CD4-positive, alpha-beta T cell treated with Interleukin-10 for 1 hour (primary cell): ENCODE measurements at places on chromosomes 7 and 10.
A peak's percentile ranks its signal among the peaks of the same experiment; 100 is the strongest.

- no peak for DNase-seq
Measured at GRCh38 chr7:40057292-40057691, 77.1 kb downstream of the MPLKIP start.

DNA sequence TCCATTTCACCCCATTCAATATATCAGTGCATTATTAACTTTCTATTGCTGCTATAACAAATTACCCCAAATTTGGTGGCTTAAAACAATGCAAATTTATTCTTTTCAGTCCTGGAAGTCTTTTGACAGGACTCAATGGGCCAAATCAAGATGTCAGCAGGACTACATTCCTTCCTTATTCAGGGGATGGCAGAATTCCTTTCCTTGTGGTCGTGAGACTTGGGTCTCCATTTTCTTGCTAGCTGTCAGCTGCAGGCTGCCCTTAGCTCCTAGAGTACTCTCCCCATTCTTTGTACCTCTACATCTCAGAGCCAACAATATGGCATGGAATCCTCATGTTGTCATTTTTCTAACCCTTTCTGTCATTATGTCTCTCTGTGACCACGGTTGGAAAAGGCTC lies 310.6 kb downstream of the HDAC9 start:
- DNase-seq: no peak

GRCh38 chr10:49739426-49739825 lies 22.7 kb downstream of the OGDHL start:
- no peak for DNase-seq

GRCh38 chr7:84200859-84201258 lies 6.3 kb upstream of the SEMA3A start:
- DNase-seq: no peak

DNA sequence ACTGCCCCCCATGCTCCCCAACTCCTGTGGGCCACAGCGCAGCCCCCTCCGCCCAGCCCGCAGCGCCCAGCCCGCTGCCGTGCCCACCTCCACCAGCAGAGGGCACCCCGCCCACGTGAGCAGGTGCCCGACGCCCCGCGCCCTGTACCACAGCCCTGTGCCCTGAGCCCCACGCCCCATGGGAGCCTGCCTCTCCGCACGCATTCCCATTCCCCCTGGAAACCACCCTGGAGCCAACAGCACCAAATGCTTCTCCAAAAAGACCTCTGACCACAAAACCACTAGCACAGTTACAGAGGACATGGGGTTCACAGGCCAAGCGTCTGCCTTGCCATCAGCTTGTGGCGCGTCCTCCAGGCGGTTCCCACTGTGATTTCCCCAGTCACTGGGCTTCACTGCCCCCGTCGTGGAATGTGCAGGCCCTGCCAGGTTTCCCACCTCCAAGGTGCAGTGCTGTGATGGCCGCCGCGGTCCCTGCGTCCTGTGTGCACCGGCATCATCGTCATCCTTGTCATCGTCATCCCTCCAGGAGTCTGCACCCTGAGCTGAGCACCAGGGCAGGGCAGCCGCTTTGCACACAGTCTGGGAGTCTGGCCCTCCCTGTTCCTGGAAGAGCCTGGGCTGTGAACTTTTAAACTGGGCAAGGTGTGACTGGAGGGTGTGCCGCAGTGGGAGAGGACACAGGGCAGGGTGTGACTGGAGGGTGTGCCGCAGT lies 61.7 kb downstream of the PWWP2B start:
- peak; percentile 66 for DNase-seq

DNA sequence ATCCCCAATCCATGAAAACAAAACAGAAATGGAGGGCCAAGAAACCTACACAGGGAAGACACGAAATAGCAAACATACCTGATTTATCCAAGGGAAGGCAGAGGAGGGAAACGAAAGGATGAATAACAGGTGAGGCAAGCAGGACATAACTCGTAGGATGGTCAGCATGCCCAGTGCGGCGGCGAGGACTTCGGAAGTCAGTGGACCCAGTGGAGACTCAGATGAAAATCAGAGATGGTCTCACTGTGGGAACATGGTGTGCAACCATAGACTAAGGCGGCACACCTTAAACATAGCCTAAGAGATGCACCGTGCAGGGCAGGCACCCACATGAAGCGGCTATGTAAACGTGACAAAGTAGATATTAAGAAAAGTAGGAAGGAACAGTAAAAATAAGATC lies 157.5 kb downstream of the MGMT start:
- DNase-seq: no peak

DNA sequence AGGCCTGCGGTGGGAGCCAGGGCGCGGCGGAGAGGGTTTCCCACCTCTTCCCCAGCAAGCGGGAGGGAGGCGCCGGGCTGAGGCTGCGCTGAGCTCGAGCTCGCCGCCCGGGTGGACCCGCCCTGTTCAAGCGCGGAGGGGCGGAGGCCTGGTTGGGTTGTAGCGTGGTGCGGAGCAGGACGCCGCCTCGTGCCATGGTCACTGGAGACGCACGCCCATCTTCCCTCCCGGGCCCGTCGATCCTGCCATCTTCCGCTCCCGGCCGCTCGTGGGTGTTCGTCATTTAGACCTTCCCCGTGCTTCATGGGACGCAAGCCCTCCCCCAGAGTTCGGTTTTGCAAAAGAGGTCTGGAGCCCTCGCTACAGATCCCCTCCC lies 9.3 kb upstream of the EN2 start:
- no peak for DNase-seq

DNA sequence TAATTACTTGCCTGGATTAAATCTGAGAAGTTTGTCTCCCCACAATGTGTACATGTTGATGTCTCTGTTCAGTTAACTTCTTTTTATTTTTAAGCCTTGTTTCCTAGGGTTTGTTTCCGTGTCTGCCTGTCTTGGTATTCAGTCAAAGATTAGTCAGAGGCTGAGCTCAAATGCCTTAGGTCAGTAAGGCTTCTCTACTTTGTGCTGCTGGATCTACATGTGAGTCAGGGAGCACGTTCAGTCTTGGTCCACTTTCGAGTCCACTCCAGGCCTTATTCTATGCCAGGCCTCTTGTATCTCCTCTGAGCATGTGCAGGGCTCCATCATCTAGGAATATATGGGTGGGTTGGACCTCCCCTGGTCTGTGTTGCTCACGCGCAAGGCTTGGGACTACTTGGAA lies 93.3 kb upstream of the FZD8 start:
- DNase-seq: no peak

GRCh38 chr10:45064998-45065397 lies 64.3 kb downstream of the ZNF22 start:
- DNase-seq: no peak

DNA sequence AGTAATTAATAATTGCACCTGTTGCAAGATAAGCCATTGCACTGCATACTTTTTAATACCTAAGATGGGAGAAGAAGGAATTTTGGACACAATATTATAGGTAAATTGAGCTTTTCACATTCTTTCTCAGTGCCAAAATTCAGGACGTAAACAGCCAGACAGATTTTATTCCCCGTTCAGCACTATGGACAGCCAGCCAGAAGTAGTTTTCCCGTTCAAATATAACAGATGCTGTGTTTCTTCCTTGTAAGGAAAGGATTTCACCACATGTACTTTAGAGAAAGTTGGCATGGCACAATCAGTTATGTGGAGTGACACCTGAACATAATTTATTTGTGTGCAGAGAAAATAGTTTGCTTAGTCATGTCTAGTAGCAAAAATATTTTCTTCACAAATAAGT lies 34.8 kb downstream of the SEMA3E start:
- DNase-seq: no peak

- DNase-seq: no peak
Measured at GRCh38 chr7:29115753-29116152, 30.6 kb downstream of the CPVL start.

DNA sequence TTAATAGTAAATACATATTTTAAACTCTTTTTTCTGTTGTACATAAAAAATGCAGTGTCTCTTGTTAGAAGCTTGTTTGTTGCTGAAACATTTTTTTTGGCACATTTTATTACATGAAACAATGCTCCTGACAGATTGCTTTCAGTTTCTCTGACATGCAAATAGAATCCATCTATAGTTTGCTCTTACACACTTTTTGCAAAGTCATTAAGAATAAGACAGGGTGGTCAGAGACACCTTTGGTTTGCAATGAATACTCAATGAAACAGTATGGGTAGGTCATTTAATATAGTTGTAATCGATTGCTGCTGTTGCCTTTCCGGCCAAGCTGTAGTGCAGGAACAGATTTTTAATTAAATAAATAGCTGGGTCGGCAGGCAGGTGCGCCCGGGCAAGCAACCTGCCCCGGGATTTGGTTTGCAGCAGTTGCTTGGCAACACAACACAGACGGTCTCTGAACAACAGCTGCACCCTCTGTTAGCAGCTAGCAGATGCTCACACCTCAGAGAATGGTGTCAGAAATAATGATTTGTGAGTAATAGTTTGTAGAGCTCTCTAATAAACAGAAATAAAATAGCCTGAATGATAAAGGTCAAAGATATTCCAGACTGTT lies 115.7 kb upstream of the CACNA2D1 start:
- DNase-seq: no peak

GRCh38 chr7:102898532-102898859 lies 14.3 kb upstream of the LRRC17 start:
- no peak for DNase-seq

GRCh38 chr10:101650863-101651262 lies 44.1 kb downstream of the FBXW4 start:
- no peak for DNase-seq

DNA sequence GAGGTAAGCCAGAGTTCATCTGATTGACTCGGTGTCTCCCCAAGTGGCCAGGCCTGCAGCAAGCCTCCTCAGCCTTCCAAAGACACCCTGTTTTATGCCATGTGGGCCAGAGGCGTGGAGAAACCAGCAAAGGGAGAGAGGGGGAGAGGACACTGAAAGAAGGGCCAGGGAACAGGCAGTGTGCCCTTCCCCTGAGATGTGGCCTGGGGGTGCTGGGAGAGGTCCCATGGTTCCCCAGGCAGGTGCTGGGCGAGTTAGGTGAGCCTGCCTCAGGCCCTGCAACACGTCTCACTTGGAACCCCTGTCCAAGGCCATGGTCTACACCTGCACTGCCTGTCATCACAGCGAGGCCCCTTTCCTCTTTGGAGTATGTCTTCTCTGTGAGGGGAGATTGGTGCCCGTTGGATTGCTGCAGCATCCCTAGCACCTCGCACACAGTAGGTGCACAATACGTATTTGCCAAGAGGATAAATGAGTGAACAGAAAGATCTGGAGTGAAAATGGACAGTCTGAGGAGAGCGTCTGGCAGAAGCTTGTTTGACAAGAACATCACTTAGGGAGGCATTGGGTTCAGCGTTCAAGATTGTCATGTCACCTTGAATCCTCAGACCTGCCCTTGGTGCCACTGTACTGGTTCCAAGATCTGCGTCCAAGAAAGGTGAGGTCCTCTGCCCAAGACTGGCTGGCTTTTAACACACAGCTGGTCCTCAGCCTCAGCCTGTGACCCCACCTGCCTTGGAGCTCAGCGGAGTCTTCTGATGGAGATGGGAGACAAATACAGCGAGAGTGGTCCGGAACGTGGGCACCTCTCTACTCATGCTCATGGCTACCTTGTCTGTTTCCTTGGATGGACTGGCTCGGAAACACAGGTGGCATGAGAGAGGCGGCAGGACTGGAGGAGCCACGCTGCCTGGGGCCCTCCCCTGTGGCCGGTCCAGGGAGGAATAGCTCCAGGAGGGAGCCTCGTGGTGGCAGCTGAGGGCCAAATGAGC lies 39.8 kb upstream of the NUB1 start:
- DNase-seq: no peak

GRCh38 chr10:475709-476454 lies 213.6 kb downstream of the DIP2C start:
- no peak for DNase-seq

DNA sequence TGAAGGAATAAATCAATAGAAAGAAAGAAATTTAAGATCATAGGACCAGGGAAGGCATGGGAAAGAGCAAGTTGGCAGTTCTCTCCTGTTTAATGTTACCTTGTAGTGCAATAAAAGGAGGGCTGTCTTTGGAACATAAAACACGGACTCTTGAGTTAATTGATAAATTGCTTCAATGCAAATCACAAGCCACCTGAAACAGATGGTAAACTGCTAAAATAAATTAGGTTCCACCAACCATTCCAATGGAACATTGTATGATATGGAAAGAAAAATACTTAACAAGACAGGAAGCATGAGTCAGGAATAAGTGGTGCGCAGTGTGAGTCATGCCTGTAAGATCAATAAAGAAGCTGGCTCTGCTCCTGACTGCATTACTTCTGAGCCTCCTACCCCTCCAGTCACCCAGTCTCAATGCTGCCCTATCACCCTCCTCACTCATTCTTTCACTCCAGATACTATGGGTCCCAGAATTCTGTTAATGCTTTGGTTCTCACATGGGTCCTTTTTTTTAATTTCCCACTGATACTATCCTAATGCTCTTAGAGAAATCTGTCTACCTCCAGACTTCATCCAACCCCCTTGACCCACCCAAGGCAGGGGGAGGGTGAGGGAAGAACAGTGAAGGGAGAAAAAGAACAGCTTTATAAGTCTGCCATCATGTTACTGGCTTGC lies 78.9 kb downstream of the LRRC17 start:
- DNase-seq: no peak

GRCh38 chr10:30500963-30501504 lies 67.0 kb downstream of the MAP3K8 start:
- no peak for DNase-seq

DNA sequence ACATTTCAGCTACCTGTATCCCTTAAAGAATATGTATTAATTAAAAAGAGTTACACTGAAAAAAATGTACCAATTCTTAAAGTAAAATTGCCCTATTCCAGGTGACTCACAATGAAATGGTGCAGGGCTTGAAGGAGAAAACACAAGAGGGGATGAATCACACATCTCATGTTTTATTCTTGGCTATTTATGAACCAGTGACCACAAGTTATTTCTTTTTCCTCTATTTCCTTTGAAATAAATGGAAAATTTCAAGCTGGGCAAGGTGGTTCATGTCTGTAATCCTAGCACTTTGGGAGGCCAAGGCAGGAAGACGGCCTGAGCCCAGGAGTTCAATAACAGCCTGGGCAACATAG lies 106.8 kb downstream of the UBE2H start:
- DNase-seq: no peak

GRCh38 chr7:1740214-1740613 lies 70.1 kb downstream of the ELFN1 start:
- no peak for DNase-seq

GRCh38 chr10:43689618-43689954 lies 40.9 kb upstream of the ZNF32 start:
- peak; percentile 28 for DNase-seq

DNA sequence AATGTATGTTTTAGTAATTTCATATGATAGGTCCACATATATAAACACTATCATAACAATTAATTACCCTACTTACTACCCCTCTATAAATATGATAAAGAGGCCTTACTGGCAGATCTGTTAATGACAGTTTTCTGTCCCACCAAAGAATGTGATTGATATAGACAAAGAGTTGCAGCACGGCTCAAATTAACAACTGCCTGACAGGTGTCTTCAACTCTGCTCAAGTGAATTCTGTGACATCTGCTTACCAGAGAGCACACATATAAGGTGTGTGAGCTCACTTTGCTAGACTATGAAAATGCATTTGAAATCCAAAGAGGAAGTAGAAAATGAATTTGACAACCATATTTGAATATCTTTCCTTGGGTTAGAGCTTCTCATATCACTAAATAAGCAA lies 36.6 kb downstream of the CACNA2D1 start:
- DNase-seq: no peak

- no peak for DNase-seq
Measured at GRCh38 chr7:105439174-105439893, 50.6 kb upstream of the SRPK2 start.

GRCh38 chr10:28012990-28013515 lies 14.2 kb upstream of the ODAD2 start:
- DNase-seq: no peak

- DNase-seq: no peak
Measured at GRCh38 chr10:126065751-126066377, 169.5 kb downstream of the FANK1 start.

- DNase-seq: no peak
Measured at GRCh38 chr7:101553771-101554445, 75.2 kb downstream of the MYL10 start.
